Dorsolateral prefrontal cortex (tissue), 122 donors: ENCODE measurements at places on chromosomes 3 and 15. TPM values are rescaled to one million over a fixed set of nuclear protein-coding genes. Genes with fewer than 3 reads are reported as not detected.
A peak's percentile ranks its signal among the peaks of the same experiment; 100 is the strongest.

Gene C15orf62
- 3.2 TPM for total RNA-seq

- no peak for DNase-seq
Measured at GRCh38 chr3:196406811-196407470, 25.3 kb downstream of the UBXN7 start.

GRCh38 chr15:43913026-43913780 is 86.4 kb downstream of the WDR76 start:
- peak; percentile 67 for DNase-seq

DNA sequence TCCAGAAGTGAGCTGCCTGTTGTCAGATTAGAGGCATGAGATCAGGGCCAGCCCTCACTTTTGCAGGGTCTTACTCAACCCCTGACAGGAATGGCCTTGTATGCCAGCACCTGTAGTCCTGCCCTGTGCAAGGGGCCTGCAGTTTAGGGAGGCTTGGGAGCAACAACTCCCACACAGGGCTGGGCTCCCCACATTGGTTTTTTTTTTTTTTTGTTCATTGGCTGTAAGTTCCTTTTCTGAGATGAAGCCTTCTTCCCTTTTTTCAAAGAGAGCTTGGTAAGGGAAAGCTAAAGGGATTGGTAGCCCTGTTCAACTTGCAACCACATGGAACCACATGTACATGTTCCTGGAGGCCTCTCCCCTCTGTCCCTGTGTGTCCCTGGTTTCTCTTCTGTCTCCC is 46.4 kb downstream of the TNFAIP8L3 start:
- no peak for DNase-seq

DNA sequence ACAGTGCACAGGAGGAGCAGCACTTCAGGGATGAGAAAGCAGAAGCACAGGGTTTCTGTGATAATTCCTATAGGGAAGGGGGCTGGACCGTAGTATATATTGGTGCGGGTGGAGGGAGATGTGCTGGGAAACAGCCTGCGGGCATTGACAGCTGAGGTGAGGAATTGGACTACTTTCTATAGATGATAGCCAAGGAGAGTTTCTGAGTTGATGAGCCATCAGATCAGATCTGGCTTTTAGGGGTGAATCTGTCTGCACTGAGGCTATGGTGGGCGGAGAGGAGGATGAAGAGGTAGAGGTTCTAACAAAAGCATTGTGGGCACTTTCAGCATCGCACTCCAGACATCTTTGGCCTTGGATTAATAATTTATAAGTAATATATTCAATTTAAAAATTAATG is 33.1 kb downstream of the SELENOT start:
- no peak for DNase-seq

GRCh38 chr15:80694611-80695098 is 455 bp upstream of the ABHD17C start:
- DNase-seq = no peak

DNA sequence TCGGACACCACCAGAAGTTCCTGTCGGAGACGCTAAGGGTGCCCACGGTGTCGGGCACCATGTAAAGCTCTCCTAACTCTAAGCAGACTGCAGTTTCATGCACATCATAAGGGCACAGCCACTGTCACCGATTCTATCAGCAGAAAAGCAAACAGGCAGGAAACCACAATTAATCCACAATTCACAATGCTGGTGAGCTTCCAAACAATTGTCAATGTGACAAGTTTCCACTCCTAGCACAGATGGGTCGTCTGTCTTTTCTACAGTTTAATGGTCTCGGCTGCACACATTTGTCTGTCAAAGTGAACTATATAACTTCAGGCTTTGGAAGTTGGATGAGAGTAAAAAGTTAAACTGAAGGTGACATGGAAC is 8.8 kb upstream of the OCA2 start:
- DNase-seq = no peak

DNA sequence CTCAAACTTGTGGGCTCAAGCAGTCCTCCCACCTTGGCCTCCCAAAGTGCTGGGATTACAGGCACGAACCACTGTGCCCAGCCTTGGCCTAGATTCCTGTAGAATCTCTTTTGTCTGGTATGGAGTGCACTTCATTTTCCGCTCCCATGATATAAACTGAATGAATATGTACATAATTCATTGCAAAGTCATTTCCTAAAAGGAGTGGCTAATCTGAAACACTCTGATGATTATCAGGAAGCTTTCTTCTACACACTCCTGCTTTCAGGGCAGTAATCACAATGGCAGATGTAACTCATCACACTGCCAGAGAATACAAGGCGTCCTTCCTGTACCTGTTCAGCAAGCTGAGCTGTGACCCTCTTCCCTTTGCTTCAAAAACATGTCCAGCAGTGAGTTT is 28.6 kb downstream of the RLBP1 start:
- no peak for DNase-seq

Gene DUOX1
- 3.2 TPM for total RNA-seq

- no peak for DNase-seq
Measured at GRCh38 chr3:124607163-124607562, 123.1 kb upstream of the UMPS start.

DNA sequence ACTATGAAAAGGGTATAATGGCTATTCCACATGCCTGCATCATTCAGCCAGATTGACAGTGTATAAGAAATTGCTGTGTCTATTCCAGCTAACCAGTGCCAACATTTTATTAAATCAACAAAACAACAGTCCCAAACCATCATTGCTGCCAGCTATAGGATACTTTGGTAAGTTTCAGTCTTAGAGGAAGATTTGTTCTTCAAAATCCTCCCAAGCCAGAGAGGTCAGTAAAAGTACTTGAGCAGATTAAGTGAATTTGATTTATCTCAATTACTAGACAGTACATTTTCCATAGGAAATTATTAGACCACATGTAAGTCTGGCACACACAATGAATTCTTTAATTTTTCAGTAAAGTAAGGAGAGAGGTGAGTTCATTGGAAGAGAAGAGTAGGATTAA is 50.7 kb downstream of the TFG start:
- DNase-seq = no peak

DNA sequence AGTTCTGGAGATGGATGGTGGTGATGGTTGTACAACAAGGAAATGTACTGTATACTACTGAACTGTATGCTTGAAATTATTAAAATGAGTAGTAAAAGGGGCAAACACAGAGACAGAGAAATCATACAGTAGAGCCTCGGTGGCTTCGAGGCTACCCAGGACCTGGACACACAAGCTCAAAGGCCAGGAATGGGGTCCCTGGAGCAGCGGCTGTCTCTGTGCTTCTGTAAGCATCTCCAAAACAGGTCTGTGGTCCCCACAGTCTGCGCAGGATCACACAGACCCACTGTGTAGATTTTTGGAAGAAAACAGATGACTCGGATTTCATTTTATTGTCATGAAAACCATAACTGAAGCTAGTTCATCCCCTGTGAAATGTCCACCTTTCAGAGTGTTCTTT is 39.7 kb downstream of the PGPEP1L start:
- DNase-seq = no peak
